ENCODE measurements at places on chromosomes 11 and 22.

- no peak for DNase-seq
These were observed 173.3 kb downstream of the CADM1 start for GRCh38 chr11:115330684-115331482.

DNA sequence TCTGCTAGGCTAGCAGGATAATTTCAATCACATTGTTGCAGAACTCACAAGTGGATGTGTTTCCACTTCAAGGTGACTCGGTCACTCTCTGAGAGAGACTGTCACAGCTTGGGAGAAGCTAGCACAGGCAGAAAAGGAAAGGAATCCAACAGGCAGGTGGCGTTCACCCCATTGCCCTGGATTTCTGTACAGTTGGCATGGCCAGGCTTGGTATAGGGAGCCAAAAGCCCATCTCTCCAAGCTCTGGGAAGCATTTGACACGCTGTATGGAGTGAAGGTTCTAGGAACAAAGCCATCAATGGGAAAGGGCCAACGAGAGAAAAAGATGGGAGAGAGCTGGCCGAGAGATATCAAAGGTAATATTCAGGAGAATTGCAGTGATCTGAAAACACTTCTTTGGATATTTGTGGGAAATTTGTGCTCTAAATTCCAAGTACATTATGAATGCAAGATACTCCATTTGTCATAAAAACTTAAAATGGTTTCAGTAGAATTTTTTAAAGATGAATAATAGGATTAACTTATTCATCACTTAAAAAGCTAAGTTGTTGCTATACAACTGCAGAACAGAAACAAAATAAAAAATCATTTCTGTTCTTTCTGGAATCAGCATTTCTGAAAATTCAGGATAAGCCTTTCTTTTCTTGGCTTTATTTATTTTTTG is 223.5 kb upstream of the NTM start:
- DNase-seq = no peak

DNA sequence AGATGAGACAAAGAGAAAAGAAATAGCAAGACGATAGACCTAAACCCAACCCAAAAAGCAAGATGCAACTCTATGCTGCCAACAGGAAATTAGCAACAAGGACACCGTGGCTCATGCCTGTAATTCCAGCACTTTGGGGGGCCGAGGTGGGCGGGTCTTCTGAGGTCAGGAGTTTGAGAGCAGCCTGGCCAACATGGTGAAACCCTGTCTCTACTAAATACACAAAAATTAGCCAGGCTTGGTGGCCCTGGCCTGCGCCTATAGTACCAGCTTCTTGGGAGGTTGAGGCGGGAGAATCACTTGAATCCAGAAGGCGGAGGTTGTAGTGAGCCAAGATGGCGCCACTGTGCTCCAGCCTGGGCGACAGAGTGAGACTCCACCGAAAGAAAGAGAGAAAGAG is 24.3 kb upstream of the IL10RA start:
- DNase-seq = no peak

GRCh38 chr11:102767800-102768199 is 12.6 kb downstream of the MMP10 start:
- DNase-seq = no peak

DNA sequence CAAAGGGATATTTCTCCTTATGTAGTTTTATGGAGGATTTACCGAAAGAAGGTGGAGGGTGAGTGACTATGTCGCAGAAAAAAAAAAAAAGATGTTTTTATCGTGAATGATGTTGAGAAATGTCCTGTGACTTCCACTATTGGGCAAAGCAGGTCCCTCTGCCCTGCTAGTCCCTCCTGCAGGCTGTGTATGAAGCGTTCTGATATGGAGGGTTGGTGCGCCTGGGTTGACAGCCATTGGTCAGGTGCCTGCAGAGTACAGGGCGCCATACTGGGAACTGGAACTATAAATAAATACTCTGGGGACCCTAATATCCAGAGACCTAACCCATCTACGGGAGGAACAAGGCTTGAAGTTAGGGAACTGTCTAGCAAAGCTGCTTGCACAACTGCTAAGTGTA is 1.5 kb downstream of the IL17RA start:
- no peak for DNase-seq

DNA sequence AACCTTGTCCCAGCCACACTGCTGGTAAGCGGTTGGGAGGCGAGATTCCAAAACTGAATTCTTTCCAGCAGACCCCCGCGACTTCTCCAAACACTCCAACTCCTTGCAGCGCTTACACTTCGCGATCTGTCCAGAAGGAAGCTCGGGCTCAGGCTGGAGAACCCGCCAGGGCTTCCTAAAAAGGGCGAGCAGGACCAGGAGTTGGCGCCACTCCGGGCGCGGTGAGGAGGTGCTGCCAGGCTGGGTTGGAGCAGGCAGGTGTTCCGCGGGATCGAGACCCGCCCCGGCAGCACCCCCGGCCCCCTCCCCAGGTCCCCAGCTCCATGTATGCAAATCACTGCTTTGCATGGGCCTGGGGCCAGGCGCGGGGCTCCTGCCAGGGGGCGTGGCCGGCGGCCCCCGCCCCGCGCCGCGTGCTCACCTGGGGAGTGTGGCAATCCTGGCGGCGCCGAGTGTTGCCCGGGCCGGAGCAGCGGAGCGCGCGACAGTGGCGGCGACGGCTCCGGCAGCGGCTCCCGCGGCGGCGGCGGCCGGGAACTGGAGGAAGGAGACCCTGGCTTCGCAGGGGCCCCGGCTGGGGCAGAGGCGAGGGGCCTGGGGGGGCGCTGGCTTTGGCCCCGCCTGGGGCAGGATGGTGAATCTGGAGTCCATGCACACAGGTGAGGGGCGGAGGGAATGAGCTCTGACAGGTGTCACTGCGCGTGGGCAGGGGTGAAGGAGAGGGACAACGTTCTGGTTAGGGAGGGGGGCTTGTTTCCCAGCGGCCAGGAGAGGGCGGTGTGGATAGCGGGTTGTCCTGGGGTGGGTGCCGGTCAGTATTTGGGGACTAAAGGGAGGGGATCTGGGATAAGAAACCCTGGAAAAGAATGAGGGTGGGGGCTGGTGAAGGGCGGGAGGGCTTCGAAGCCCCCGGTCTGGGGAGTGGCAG is at the start of gene POU2F3:
Gene POU2F3 (plus strand): TSS at position 428 of the 928 bp plus-strand sequence. CDS start 204 bp downstream, at position 632.
- no peak for DNase-seq

DNA sequence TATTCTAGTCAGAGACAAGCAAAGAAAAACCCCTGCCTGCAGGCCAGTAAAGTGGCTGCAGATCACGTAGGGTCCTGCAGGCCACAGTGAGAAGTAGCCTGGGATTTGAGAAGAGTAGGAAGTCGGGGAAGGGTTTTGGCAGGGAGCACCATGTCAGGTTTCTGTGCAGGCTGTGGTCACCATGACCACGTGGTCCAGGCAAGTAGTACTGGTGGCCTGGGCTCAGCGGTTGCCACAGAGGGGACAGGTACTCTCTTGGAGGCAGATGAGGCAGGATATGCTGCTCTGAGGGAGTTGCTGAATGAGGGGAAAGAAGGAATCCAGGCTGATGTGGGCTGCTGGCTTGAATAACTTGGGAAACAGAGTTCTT is 46.5 kb downstream of the PISD start:
- no peak for DNase-seq

GRCh38 chr11:10602366-10602765 is 33.9 kb upstream of the LYVE1 start:
- no peak for DNase-seq

- DNase-seq = no peak
These were observed 536.6 kb downstream of the SOX6 start for GRCh38 chr11:15819679-15820286.

DNA sequence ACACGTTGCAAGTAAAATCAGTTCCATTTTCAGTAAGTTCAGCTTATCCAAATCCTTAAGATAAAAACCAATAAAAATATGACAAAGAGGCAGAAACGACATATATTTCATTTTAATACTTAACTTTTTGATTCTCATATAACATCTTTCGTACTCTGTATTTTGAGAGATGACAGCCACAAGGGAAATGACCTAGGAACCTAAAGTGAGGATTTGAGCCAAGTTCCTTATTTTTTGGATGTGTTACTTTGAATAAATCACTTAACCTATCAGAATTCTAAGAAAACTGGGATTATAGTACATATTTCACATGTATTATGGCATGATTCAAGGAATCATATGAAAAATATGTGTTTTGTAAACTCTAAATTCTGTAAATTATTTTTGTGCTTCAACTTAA is 143.6 kb upstream of the TRPC6 start:
- DNase-seq = no peak

GRCh38 chr22:33605666-33606065 is 314.6 kb downstream of the LARGE1 start:
- DNase-seq = no peak

- DNase-seq = no peak
These were observed 2.1 kb upstream of the BATF2 start for GRCh38 chr11:64998690-64999431.

- DNase-seq = no peak
These were observed 96.6 kb downstream of the TP53I11 start for GRCh38 chr11:44854086-44854485.

DNA sequence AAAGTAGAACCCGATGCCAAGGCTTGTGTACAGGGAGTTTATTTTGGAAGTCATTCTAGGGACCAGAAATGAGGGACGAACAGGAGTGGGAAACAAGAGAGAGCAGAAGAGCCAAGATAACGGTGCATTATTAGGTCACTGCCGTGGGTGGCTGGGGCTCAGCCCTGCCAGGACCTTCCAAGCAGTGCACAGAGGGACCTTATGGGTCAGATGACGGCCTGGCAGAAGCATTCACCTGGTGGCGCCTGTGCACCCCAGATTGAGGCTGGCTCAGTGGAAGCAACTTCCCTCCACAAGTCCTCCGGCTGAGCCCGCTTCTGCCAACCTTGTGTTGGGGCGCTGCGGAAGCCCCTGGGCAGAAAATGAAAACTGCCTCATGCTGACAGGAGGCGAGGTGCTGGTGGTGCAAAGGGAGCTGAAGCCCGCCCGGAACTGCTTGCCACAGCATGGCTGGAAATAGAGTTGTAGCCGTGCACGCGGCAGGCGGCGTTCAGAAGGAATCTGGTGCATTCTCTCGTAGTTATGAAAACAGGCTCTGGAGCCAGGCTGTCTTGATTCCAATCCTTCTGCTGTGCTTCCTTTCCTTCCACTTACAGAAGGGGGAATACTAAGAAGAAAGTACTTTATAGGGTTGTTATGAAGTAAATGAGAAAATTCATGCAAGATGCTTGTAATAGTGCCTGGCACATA is 22.2 kb upstream of the TP53I11 start:
- DNase-seq = no peak

- no peak for DNase-seq
These were observed 35.6 kb downstream of the SERPINH1 start for GRCh38 chr11:75597636-75598035.

DNA sequence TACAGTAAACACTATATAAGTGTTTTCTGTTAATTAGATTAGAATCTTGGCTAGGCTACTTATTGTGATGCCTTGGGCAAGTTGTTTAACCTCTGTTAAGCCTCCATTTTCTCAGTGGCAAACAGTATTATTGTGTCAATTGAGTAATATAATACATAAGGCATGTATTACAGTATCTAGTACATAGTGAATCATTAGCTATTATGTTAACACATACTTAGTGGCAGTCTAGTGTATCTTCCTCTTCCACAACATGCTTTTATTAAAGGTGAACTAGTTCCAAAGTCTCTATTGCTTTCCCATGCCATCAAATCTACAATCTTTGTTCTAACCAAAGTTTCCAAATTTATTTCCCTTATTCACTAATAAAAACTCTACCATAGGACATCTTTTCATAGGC is 200.9 kb downstream of the SOX6 start:
- no peak for DNase-seq

DNA sequence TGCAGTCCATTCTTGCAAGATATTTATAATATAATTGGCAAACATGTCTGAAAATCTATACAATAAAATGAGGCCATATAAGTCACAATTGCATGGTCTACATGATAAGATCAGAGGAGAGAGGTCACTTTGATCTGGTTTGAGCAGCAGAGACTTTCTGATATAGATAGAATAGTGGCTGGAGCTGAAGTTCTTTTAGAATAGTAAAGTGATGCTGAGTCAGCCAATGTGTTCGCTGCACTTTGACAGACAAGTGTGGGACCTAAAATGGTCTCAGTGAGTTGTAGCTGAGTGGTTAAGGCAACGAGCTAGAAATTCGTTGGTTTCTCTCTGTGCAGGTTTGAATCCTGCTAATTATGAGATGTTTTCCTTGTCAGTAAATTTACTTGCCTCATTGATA is 257.0 kb upstream of the C11orf87 start:
- no peak for DNase-seq

DNA sequence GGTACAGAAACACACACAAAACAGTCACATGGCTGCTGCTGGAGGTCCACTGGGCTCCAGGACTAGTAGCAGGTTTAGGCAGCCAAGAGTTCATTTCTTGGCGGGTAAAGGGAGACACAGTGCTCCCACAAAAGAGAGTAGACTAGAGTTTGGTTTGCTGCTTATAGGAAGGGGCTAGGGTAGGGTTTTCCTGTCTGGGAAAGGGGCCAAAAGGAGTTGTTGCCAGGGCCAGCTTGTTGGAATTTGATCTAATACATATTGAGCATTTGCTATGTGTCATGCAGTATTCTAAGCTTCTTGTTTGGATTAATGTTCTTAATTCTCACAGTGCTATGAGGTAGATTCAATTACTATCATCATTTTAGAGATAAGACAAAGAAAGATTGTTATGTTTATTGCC is 195.1 kb upstream of the PLET1 start:
- DNase-seq = no peak

- no peak for DNase-seq
These were observed 475 bp downstream of the MAPK12 start for GRCh38 chr22:50260801-50261614.

DNA sequence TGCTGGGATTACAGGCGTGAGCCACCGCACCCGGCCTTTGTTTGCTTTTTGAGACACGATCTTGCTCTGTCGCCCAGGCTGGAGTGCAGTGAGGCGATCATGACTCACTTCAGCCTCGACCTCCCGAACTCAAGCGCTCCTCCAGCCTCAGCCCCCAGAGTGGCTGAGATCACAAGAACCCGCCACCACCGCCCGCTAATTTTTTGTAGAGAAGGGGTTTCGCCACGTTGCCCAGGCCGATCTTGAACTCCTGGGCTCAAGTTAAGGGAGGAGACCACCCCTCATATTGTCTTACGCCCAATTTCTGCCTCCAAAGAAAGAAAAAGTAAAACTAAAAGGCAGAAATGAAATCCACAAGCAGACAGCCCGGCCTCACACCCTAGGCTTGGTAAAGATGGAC is 1.5 kb upstream of the POLA2 start:
- DNase-seq = no peak

GRCh38 chr11:75814677-75815344 is at the start of gene UVRAG:
Gene UVRAG, plus strand, starts transcription at chr11:75815210. Its CDS starts 198 bp downstream, at chr11:75815408.
- peak; percentile 94 for DNase-seq

DNA sequence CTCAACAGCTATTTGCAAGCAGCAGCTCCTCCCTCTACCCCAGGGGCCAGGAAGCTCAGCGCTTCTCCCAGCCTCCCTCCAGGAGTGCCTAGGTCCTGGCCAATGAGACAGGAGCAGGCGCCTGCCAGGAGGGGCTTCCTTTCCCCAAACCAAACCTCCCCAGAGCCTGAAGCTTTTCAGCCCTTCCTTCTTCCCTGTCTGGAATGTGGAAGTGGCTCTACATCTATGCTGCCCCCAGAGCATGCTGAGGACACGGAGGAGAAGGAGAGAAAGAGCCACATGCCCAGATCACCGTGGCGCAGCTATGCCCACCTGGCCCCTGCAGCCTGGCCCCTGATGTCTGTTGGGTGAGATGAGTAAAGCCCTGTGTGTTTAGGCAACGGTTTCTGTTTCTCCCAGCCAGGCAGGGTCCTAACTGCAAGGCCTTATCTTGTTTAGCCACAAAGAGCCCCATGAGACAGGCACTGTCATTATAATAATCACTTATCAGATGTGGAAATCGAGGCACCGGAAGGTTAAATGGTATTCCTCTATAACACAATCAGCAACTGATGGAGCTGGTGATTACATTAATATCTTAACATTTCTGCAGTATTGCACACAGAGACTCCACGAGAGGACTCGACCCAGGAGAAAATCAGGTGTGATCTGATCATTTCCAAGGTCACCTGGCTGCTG is 315.8 kb downstream of the CTTN start:
- no peak for DNase-seq

Data from activated T-helper 1 cell treated with anti-CD3 and anti-CD28 coated beads, Interleukin-2, amount 50 U/mL, for 16 hours (primary cell).